ENCODE measurements at places on chromosomes 5 and 9. TPM values are rescaled to one million over a fixed set of nuclear protein-coding genes. Genes with fewer than 3 reads are reported as not detected.

SPATA6L gene
- 5.8 TPM for polyA plus RNA-seq

- no peaks in the 10 kb centered on the region for H3K27me3 ChIP-seq
- no peaks in the 10 kb centered on the region for H3K4me1 ChIP-seq
- H3K36me3 ChIP-seq: no peaks in the 10 kb centered on the region
- H3K4me3 ChIP-seq: no peak overlapping the region
These were observed 809.4 kb downstream of the PRELID2 start for GRCh38 chr5:145025775-145026174.

- H3K36me3 ChIP-seq: no peaks in the 10 kb centered on the region
- no peak overlapping the region for H3K27ac ChIP-seq
- DNase-seq: no peak
- no peaks in the 10 kb centered on the region for H3K27me3 ChIP-seq
- H3K4me1 ChIP-seq: peaks cover 7% of the 10 kb centered on the region
These were observed 4.7 kb downstream of the GNAQ start for GRCh38 chr9:78026947-78027346.

IFNA21 gene
- not detected for polyA plus RNA-seq

SPDL1 gene
- polyA plus RNA-seq: 28.1 TPM

NIPAL4 gene
- 3.9 TPM for polyA plus RNA-seq

GRCh38 chr5:67065237-67065636, 131.4 kb downstream of the CD180 start:
- peaks cover 3% of the 10 kb centered on the region for H3K4me1 ChIP-seq
- no peaks in the 10 kb centered on the region for H3K27me3 ChIP-seq
- H3K36me3 ChIP-seq: no peaks in the 10 kb centered on the region
- H3K4me3 ChIP-seq: no peak overlapping the region

SPATA31A3 gene
- not detected for polyA plus RNA-seq

DNA sequence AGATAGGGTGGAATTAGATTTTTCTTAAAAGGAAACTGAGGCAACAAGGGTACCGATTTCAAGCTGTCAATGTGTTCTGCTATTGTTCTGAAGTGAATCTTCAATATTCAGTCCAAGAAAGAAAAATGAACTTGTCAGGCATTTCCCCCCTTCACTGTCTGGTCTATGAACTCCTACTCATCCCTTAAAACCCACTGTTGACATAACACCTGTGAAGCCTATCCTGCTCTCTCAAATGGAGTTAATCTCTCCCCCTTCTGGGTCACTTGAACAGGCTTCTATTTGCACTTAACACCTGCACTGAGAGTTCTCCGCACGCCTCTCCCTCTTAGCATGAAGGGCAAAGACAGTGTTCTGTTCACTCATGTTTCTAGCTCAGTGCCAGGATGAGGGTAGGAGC, 144.3 kb downstream of the CRB2 start:
- no peaks in the 10 kb centered on the region for H3K36me3 ChIP-seq
- no peaks in the 10 kb centered on the region for H3K4me1 ChIP-seq
- H3K27me3 ChIP-seq: no peaks in the 10 kb centered on the region
- no peak for DNase-seq

- H3K4me3 ChIP-seq: no peak overlapping the region
- H3K27me3 ChIP-seq: no peaks in the 10 kb centered on the region
- peaks cover 51% of the 10 kb centered on the region for H3K4me1 ChIP-seq
- no peaks in the 10 kb centered on the region for H3K36me3 ChIP-seq
- H3K27ac ChIP-seq: peak overlapping the region; percentile 40
These were observed 72.0 kb downstream of the PPARGC1B start for GRCh38 chr5:149802008-149802680.

C5orf47 gene
- polyA plus RNA-seq: 0.21 TPM

- no peak for DNase-seq
- H3K27ac ChIP-seq: peak overlapping the region; percentile 16
- no peaks in the 10 kb centered on the region for H3K36me3 ChIP-seq
- H3K4me3 ChIP-seq: no peak overlapping the region
- no peaks in the 10 kb centered on the region for H3K27me3 ChIP-seq
These were observed 17.4 kb upstream of the ARSI start for GRCh38 chr5:150320044-150320613.

GRIA1 gene
- polyA plus RNA-seq: 48.3 TPM

GRCh38 chr9:114906922-114907571, 23.3 kb downstream of the TNFSF8 start:
- no peaks in the 10 kb centered on the region for H3K4me1 ChIP-seq
- no peaks in the 10 kb centered on the region for H3K27me3 ChIP-seq
- no peak overlapping the region for H3K27ac ChIP-seq

DNA sequence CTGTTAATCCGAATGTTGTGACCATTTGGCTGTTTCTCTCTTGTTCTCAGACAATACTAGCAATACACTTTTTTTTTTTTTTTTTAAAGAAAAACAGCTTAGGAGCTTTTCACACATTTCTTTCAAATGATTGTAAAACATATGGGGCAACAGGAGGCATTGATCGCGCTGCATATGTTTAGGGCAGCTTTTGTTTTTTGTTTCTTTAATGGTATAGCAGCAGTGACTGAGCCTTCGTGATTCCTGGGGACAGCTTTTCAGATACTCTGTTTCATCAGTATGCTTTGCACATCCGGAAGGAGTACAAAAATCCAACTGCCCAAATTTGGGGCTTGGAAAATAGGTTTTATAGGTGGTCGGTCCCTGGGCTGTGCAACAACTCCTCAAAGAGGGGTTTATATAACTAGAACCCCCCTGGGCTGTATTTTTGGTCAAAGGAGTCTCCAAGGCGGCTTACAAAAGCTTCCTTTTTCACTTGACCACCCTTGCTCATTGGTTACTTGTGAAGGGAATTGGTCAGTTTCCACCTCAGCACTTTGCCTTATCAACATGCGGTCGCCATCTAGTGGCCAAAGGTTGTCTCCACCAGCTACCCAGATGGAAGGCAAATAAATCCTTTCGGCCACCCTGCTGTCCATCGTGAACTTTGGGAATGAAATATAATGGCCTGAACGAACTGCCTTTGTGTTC, 91.8 kb downstream of the PDE6A start:
- peak overlapping the region; percentile 5 for H3K4me3 ChIP-seq
- no peak overlapping the region for H3K27ac ChIP-seq
- H3K36me3 ChIP-seq: peaks cover 5% of the 10 kb centered on the region
- peaks cover 3% of the 10 kb centered on the region for H3K4me1 ChIP-seq

CHSY3 gene
- polyA plus RNA-seq: 4.3 TPM

- no peak overlapping the region for H3K4me3 ChIP-seq
- no peak overlapping the region for H3K27ac ChIP-seq
- no peak for DNase-seq
These were observed 4.3 kb downstream of the CAAP1 start for GRCh38 chr9:26888271-26888670.

- no peaks in the 10 kb centered on the region for H3K4me1 ChIP-seq
- no peak for DNase-seq
These were observed 60.8 kb downstream of the EBF1 start for GRCh38 chr5:159038907-159039306.

- no peaks in the 10 kb centered on the region for H3K36me3 ChIP-seq
- H3K4me1 ChIP-seq: no peaks in the 10 kb centered on the region
- DNase-seq: no peak
- H3K4me3 ChIP-seq: no peak overlapping the region
These were observed 1036.9 kb downstream of the EFNA5 start for GRCh38 chr5:106633825-106634224.

DNA sequence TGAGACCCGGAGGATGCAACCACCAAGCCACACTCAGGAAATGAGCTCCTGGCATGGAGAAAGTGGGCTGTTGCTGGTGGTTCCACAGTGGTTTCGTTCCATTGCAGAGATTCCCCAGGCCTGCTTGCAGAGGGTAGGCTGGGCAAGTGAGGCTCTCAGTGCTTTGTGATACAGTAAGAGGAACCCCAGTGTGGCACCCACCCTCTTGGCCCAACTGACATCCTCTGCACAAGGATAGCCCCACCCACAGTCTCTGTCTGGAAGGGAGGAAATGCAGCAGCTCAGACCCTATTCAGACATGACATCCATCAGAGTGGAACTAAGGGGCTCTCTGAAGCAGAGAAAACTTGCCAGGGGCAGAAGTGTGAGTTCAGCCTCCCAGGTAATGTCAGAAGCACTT, 69.6 kb upstream of the FSTL4 start:
- peaks cover 2% of the 10 kb centered on the region for H3K27me3 ChIP-seq
- no peak for DNase-seq
- H3K4me1 ChIP-seq: peaks cover 9% of the 10 kb centered on the region
- no peak overlapping the region for H3K4me3 ChIP-seq
- H3K27ac ChIP-seq: no peak overlapping the region

GRCh38 chr9:96553070-96553469, 66.6 kb downstream of the CDC14B start:
- no peak overlapping the region for H3K27ac ChIP-seq
- H3K27me3 ChIP-seq: no peaks in the 10 kb centered on the region
- H3K36me3 ChIP-seq: peaks cover 3% of the 10 kb centered on the region
- no peak overlapping the region for H3K4me3 ChIP-seq

ESM1 gene
- 1.3 TPM for polyA plus RNA-seq

DNA sequence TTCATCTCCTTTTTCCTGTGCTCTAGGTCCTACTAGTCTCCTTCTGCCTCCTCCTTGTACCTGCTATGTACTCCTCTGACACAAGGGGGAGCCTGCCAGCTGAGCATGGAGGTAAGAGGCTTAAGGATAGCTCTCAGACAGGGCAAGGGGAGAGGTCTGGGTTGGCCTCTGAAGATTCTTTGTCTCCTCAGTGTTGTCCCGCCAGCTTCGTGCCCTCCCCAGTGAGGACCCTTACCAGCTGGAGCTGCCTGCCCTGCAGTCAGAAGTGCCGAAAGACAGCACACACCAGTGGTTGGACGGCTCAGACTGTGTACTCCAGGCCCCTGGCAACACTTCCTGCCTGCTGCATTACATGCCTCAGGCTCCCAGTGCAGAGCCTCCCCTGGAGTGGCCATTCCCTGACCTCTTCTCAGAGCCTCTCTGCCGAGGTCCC, 3.8 kb downstream of the CREB3 start:
- DNase-seq: no peak
- peaks cover 58% of the 10 kb centered on the region for H3K36me3 ChIP-seq
- no peaks in the 10 kb centered on the region for H3K27me3 ChIP-seq
- H3K4me1 ChIP-seq: peaks cover 13% of the 10 kb centered on the region

DNA sequence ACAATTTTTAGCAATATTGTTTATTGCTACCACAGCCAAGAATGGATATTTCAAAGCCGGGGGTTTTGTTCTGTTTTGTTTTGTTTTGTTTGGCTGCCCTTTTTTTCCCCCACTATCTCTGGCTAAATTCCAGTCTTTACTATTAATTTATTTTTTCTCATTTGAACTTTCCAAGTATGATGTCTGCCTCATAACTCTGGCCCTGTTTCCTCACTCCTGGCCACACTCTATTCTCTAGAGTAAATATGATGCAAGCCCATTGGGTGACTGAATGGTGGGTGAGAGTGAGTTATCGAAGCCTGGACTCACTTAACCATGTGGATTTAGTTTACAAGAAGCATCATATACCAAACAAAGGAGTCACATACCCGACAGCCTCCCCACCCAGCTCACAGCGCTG, 41.9 kb downstream of the WDR36 start:
- H3K27ac ChIP-seq: no peak overlapping the region
- no peaks in the 10 kb centered on the region for H3K36me3 ChIP-seq
- H3K27me3 ChIP-seq: no peaks in the 10 kb centered on the region
- no peaks in the 10 kb centered on the region for H3K4me1 ChIP-seq
- DNase-seq: no peak

GRCh38 chr5:141747152-141748141, 65.4 kb upstream of the ARAP3 start:
- H3K27me3 ChIP-seq: peaks cover 2% of the 10 kb centered on the region
- peaks cover 38% of the 10 kb centered on the region for H3K4me1 ChIP-seq
- no peaks in the 10 kb centered on the region for H3K36me3 ChIP-seq

DNA sequence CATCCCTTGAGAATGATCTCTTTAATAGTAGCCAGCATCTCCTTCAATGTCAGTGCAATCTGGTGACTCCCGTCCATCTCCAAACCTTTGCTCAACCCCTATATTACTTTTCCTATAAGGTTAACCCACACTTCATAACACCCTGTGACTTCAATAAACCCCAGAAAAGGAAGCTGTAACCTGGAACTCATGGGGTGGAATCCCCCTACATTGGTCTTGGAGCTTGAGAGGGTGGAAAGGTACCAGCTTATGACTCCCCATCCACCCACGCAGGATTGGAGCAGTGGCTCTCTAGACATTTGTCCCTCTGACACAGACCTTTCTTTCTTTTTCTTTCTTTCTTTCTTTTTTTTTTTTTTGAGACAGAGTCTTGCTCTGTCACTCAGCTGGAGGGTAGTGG, 54.7 kb upstream of the ZFR start:
- no peaks in the 10 kb centered on the region for H3K27me3 ChIP-seq
- H3K36me3 ChIP-seq: no peaks in the 10 kb centered on the region
- H3K4me1 ChIP-seq: peaks cover 13% of the 10 kb centered on the region
- no peak overlapping the region for H3K27ac ChIP-seq

SPINK6 gene
- not detected for polyA plus RNA-seq

NOXA1 gene
- 14.2 TPM for polyA plus RNA-seq

DNA sequence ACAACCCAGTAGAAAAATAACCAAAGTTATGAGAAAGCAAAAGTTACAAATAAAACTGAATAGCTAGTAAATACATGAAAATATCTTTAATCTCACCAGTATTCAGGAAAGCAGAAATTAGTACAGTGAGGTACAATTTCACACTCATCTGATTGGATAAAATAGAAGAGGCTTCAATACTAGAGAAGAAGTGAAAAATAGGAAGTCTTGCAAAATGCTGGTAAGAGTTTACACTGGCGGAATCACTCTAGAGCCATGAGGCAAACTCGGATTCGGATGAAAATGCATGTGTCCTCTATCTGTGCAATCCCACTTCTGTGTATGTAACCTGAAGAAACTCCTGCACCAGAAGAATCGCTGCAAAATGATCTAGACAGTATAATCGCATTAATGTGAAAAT, 128.9 kb downstream of the CCDC192 start:
- no peaks in the 10 kb centered on the region for H3K36me3 ChIP-seq
- no peaks in the 10 kb centered on the region for H3K4me1 ChIP-seq
- no peak for DNase-seq
- H3K27me3 ChIP-seq: no peaks in the 10 kb centered on the region

EGFLAM gene
- polyA plus RNA-seq: 13.1 TPM

RPS23 gene
- 1,516 TPM for polyA plus RNA-seq

DNA sequence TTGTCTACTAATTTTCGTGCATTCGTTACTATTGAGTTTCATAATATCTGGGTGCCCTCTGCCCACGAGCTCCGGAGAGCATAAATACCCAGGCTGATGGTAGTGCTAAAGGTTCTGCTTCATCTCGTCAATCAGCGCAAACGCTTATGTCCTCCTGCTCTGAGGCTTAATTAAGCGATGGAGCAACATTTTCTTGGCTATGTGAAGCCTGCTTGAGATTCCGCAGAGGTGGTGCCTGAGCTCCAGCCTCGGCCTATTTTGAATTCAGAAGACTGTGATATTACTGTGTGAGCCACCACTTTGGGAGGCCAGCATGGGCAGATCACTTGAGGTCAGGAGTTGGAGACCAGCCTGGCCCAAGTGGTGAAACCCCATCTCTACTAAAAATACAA, 44.8 kb downstream of the ANXA2R start:
- H3K27ac ChIP-seq: peak overlapping the region; percentile 25
- no peak overlapping the region for H3K4me3 ChIP-seq
- peaks cover 95% of the 10 kb centered on the region for H3K27me3 ChIP-seq
- DNase-seq: no peak
- H3K4me1 ChIP-seq: peaks cover 28% of the 10 kb centered on the region

DNA sequence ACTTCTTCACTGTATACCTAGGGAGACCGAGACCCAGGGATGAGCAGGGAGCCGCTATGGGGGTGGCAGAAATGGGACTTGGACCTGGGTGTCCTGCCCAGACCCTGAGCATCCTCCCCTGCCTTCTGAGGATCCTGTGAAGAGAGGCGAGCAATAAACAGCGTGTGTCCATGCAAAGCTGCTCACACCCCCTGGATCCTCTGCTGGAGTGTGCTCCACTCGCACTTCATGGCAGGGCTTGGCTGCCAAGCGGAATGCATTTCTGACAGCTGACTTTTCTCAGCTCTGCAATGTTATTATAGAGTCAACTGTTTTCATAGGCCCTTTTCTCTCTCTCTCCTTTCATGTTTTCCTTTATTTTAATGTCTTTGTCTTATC, 31.0 kb upstream of the ALDH1B1 start:
- no peak overlapping the region for H3K4me3 ChIP-seq
- H3K27me3 ChIP-seq: no peaks in the 10 kb centered on the region
- DNase-seq: peak; percentile 58
- no peaks in the 10 kb centered on the region for H3K36me3 ChIP-seq
- H3K27ac ChIP-seq: no peak overlapping the region
- peaks cover 4% of the 10 kb centered on the region for H3K4me1 ChIP-seq
